ENCODE measurements at places on chromosomes 13 and 19.
A peak's percentile ranks its signal among the peaks of the same experiment; 100 is the strongest.

- DNase-seq = peak; percentile 62
These were observed at the start of gene POLR1D for GRCh38 chr13:27621366-27622101. TSS of gene POLR1D (plus strand) at chr13:27621892. CDS start at chr13:27621984, 92 bp downstream.

DNA sequence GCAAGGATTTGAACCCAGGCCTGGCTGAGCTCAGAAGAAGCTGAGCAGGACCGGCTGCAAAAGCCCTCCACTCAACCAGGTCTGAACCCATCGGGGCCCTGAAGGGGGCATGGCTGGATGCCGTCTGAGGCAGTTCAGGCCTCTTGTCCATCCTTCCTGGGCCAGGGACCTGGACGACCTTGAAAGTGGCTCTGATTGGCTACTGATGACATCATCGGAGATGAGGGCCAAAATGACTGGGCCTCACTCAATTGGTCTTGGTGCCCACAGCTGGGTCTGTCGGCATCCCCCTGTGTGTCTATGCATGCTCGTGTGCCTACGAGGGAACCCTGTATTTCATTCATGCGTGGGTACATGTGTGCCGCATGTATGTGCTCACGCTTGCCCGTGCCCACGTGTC lies 71.8 kb downstream of the PTPRS start:
- no peak for DNase-seq

- DNase-seq = no peak
These were observed 120.1 kb downstream of the PAN3 start for GRCh38 chr13:28258417-28258816.

GRCh38 chr13:47454986-47455385 lies 546.1 kb downstream of the SUCLA2 start:
- no peak for DNase-seq

DNA sequence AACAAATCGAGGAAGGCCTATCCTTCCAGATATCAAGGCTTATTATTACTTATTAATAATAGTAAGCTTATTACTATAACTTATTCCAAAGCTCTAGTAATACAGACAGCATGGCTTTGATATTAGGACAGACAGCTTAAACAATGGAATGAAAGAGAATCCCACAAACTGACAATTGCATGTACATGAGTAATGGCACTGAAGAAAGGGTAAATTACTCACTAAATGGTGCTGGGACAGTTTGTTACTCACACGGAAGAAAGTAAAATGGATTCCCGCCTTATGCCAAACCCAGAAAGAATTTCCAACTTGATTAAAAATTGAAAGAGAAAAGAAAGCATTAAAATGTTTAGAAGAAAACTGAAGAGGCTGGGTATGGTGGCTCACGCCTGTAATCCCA lies 60.3 kb downstream of the MIPEP start:
- DNase-seq = no peak

DNA sequence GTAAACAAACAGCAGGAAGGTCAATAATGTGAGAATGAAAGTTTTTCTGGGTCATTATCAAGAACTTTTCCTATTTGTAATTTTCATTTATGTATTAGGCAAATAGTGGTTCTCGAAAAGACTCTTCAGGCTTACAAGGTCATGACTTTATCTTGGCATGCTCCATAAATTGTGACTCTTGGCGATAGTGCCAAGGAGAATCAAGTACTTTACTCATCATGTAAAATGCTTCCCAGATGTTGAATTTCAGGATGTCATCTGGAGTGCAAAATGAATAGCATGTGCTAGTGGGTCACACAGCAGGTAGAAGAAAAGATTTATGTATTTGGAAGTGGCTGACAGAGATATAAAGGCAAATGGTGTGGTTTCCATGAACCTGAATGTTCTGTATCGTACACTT lies 1492.7 kb upstream of the PCDH20 start:
- no peak for DNase-seq

DNA sequence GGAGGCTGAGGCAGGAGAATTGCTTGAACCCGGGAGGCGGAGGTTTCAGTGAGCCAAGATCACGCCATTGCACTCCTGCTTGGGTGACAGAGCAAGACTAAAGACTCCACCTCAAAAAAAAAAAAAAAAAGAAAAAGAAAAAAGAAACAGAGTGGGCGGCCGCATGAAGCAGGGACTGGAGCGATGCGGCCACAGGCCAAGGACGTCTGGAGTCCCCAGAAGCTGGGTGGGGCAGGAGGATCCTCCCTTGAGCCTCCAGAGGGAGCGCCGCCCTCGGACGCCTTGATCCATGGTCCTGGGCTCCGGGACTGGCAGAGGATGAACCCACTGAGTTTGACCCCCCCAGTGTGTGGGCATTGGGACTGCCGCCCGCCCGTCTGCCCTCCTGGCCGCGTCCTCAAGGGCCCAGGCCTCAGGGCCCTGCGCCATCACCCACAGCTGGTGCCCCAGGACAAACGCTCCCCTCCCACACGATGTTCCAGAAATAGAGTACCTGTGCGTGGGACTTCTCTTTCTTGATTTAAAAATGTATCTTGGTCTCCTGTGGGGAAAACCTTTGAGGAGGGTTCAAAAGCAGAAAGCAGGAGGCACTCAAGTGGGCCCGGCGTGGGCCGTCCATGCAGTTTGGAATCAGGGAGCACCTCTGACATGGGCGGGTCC lies 15.5 kb downstream of the BTBD2 start:
- no peak for DNase-seq

- DNase-seq = no peak
These were observed 22.1 kb downstream of the MIPEP start for GRCh38 chr13:23867027-23867491.

DNA sequence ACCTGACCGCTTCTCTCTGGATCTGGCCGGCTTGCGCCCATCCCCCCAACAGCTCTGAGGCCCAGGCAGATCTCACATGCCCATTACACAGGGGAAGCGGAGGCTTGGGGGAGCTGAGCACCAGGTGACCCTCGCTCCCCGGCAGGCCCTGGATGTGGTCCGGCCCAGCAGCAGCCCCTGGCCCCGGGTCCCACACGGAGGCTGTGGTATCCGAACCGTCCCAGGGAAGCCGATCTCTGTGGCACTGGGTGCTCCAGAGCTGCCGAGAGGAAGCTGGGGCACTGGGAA lies 27.7 kb downstream of the SBNO2 start:
- DNase-seq = no peak

- DNase-seq = no peak
These were observed 270.4 kb downstream of the DLEU7 start for GRCh38 chr13:50573066-50573465.

DNA sequence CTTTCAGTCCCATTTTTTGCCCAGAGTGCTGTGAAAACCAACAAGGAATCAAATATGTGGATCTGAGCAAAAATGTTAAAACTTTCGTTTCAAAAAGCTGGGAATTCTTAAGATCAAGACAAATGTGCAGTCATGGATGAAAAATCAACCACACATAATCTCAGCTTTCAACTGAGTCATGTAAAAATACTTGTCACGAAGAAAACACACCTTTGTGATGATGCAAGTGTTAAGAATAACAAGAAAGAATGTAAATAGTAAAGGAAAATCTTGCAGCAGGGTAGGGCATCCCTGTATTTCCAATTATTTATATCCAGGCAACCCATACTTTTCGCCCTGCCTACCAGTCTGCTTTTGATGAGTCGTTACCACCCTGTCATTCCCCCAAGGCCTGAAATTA lies 27.4 kb upstream of the DCLK1 start:
- no peak for DNase-seq

DNA sequence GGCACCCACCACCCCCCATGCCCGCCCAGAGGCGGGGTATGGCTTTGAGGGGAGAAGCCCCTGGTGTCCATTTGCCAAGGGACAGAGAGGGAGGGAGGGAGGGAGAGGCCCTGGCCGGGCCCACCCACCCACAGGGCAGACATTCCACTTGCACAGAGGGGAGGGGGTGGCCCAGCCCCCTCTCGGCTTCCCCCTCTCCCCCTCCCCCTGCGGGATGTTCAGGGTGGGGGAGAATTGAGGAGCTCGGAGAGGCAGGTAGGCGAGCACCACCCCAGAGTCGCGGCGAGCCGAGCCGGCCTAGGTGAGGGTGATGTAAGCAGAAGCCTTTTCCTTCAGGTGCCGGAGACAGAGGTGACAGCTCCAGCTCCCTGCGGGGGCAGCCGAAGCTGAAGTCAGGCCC lies 12.3 kb downstream of the DPF1 start:
- no peak for DNase-seq

DNA sequence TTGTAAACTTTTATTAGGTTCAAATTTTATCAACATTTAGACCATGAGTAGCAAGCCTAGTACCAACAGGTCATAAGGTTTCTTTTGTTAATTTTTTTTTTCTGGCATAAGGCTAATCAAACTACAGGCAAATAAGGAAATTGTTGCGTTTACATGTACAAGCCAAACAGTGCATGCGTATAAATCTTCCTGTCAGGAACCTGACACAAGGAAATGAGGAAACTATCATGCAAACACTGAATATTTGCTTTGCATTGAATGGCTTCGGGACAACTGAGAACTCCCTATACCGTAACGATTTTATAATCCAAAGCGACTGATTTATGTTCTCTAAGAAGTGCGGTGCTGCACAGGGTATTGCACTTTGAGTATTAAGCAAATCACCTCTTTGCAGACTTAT lies 133.0 kb upstream of the TRPC4 start:
- no peak for DNase-seq
